MM.1S (cell line): ENCODE measurements at places on chromosomes 4 and X.

DNA sequence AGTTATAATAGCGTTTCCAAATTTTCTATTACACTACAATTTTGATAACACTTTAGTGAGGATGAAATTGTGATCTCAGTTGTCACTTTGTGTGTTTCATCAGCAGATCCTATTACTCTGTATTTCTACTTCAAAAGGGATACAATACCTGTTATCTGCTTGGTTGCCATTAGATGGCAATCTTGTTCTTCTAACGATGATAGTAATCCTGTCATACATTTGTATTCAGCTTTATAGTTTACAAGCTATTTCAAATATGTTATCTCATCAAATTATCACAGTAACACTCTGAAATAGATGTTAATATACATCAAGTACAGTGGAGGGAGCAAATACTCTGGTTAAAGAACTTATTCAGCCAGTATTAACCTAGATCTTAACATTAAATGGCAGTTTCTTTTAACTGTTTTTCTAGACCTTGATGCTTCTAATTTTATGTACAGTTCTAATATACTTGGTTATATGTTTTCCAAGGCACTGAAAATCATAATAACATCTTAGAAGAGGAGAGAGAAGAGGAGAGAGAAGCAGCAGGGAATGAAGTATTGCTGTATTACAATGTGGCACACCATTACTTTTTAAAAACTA, 292.0 kb downstream of the CCSER1 start:
- DNase-seq: peak; percentile 43

DNA sequence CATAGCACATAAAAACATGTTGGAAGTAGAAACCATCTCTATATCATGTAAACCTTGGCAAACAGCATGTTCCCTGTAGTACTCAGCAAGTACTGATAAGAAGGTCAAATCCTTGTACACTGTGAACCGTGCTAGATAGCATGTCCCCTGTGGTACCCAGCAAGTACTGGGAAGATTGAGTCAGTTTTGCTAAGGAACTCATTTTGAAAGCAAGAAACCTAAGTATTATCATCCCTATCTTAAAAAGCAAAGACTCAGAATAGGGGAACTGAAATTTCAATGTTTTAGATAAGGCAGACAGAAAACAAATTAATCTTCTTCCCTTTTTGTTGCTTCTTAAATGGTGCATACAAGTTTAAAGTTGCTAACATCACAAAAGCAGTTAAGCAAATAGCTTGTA, 180.2 kb downstream of the RBM46 start:
- DNase-seq: no peak

DNA sequence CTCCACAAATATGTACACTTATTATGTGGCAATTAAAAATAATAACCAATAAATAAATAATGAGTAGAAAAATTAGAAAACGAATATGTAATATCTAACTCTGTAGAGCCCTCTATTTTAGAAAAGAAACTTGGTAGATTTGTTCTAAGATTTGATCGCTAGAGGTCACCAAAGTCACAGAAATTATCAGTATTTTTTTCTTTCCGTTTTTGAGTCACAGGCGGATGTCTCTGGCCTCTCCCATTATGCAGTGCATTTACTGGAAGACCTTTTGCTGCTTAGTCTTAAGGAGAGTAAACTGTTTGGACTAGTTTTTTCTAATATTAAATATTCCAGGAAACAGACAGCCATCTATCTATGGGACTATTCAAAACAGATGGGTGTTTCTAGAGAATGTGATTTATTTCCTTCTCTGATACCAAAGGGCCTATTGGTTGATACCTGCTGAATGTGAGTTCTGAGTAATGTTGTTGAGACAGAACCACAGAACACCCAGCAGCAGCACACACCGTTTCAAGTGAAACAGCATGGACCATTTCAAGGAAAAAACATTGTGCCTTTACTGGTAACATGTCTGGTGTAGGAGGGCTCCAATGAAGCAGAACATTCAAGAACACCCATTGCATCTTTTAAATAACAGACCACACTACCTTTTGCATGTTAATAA, 34.0 kb upstream of the GYPA start:
- peak; percentile 70 for DNase-seq

GRCh38 chrX:19904778-19905367, 17.5 kb upstream of the SH3KBP1 start:
- DNase-seq: peak; percentile 66
